Activated T-helper 9 cell treated with anti-CD3 and anti-CD28 coated beads, Interleukin-2, amount 50 U/mL, for 16 hours (primary cell): ENCODE measurements at places on chromosomes 6 and 20.

GRCh38 chr6:36969240-36969691, 14.7 kb downstream of the PI16 start:
- DNase-seq: no peak

DNA sequence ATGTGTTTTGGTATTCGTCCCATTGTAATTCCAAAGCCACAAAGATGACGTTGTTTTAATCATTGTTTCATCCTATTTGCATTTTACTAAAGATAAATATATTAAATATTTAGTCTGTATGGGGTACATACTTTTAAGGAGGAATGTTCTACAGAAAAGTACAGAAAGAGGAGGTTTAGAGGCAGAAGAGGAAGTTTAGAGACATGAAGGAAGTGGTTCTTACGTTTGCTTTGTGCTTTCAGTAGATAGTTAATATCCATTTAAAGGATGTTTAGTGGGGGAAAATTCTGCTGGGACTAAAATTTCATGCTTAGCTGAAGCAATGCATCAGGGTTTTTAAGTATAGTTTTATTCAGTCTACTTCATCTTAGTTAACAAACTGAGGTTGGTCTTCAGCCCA, 116.6 kb downstream of the CRYBG1 start:
- DNase-seq: no peak

- no peak for DNase-seq
Measured at GRCh38 chr6:147325557-147325956, 121.3 kb downstream of the STXBP5 start.

- DNase-seq: no peak
Measured at GRCh38 chr6:63440594-63440993, 120.8 kb upstream of the LGSN start.

GRCh38 chr6:155599561-155599960, 143.9 kb upstream of the NOX3 start:
- no peak for DNase-seq

DNA sequence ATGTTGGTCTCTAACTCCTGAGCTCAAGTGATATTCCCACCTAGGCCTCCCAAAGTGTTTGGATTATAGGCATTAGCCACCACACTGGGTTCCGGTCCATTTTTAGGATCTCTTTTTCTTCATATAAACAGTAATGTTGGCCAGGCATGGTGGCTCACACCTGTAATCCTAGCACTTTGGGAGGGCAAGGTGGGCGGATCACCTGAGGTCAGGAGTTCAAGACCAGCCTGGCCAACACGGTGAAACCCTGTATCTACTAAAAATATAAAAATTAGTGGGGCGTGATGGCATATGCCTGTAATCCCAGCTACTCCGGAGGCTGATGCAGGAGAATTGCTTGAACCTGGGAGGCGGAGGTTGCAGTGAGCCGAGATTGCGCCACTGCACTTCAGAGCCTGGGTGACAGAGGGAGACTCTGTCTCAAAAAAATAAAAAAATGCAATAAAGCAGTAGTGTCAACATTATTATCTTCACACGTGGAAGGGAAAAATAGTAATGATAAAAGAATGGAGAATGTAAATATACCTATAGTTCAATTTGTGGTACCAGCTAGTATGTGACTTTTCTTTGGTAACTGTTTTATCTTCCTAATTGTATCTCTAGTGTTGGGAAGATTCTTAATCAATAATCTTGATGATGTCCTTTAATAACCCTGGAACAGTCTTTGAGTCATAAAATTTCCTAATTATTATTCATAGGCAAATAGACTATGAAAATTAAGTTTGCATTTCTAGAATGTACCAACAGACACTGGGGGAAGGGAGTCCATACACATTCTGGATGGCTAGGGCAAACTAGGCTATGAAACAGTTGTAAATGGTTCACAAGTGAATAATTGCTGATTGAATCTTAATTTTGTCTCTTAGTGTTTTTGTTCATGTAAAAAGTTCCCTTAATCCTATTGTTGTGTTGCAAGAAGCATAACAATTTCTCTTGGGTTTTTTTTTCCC, 3.6 kb downstream of the PARD6B start:
- no peak for DNase-seq

GRCh38 chr20:50371878-50372769, 138.1 kb upstream of the PTPN1 start:
- no peak for DNase-seq

- no peak for DNase-seq
Measured at GRCh38 chr6:127076466-127076865, 42.0 kb upstream of the RSPO3 start.

DNA sequence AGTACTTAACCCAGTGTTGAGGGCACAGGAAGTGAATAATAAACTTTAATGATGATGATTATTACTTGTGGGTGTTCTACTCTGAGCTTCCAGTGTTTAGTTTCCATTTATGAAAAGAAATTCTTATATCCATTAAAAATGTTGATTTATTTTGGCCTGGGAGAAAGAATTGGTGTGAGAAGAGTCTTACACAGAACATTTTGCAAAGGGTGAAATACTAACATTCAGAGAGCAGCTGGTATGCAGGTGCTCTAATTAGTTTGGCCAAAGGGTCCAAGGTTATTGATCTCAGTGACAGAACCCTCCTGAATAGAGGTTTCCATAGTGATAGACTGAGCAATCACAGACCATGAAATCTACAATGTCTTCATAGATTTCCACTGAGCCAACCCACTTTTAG, 4.4 kb downstream of the OSER1 start:
- no peak for DNase-seq

DNA sequence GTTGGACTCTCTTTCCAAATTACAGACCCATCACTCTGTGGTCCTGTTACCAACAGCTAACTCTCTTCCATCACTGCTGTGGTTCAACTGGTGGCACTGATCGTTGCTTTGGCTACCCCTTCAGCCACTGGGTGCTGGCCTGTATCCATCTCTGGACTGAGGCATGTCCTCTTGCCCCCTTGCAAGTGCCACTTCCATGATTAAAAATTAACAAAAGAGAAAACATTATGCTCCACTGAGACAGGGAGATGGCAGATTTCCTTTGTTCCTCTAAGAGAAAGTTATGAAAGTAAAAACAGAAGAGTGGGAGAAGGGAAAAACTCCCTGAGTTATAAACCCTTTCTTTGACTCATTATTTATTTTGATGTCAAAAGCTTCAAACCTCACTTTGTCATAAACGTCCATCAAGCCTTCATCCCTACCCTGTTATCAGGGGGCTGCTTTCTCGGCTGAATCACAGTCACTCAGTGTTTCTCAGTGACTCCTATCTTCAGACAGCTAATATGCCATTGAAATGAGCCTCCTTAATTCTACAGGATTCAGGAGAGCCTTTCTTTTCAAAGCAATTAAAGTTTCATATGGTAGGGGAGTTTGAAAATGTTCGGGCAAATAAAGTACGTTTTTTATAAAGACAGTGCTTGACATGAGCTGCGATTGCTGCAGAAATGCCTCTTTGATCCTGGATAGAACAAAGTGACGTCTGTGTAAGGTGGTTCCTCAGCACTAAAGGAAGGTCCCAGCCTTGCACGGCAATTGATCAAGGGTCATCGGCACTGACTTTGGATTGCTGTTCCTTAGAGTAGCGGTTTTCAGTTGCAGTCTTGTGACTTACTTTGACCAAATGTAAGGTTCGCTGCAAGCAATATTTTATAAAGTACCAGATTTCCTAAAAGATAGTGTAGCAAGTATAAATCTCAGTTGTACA, 49.9 kb upstream of the PBOV1 start:
- no peak for DNase-seq

DNA sequence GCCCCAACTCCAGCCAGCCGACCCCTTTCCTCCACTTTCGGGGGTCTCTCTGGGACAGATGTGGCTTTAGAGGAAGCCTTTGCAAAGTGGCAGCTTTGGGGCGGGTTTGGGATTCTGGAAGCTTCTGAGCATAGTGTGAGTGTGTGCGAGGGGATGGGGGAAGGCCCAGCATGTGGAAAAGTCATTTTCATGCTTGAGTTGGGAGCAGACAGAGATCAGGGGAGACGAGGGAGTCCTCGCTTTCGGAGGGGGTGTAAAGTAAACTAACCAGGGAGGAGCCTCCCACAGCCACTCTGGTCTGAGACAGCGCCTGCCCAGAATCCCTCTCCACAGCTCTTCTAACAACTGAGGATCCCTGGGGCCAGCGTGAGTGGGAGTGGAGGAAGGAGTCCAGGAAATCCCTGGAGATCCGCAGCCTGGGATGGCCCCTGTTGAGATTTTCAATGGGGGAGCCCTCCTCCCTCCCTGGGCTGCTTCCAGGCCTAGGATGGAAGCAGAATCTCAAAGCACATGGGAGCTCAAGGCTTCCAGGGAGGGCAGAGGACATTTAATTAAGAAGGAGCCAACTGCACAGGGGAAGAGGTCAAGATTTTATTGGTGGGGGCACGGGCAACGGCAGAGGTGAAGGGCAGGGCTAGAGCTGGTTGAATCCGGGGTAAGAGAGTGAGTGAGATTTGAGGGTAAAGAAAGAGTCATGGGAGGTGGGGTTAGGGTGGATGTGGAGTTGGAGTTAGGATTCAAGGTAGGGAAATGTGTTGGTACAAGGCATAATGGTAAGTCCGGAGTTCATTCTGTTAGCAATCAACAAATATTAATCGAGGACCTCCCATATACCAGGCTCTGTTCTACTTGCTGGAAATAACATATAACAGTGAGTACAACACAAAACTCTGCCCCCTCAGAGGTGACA, 102.3 kb upstream of the FOXP4 start:
- DNase-seq: no peak

DNA sequence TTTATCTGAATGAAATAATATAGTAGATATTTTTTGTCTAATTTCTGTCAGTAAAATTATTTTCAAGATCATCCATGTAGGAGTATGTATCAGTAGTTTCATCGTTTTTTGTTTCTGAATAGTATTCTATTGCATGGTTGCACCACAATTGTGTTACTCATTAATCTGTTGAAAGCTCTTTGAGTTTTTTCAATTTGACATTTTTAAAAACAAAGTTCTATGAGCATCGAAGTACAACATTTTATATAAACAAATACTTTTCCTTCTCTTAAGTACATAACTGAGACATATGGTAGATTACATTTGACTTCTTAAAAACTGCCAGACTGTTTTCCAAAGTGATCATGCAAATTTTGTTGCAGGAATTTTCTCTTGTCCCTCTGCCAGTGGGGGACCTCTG, 1113.1 kb upstream of the CITED2 start:
- no peak for DNase-seq

DNA sequence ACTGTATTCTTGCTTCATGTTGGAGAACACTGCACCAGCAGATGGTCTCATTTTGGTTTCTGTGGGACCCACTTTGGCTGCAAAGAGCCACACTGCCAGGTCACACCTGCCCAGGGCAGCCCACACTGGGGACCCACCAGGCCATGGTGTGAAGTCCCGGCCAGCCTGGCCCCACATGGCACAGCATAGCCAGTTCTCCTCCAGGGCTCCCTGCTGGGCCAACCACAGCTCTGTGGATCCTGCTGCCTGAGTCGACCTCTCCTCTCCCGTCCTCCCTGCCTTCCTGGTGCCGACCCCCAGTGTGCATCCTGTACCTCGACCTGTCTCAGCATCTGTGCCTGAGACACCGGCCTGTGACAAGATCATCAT, 3.0 kb downstream of the ARFRP1 start:
- DNase-seq: no peak

- no peak for DNase-seq
Measured at GRCh38 chr6:139166956-139167313, 32.1 kb downstream of the HECA start.

- peak; percentile 60 for DNase-seq
Measured at GRCh38 chr20:59403261-59403961, 103.0 kb downstream of the EDN3 start.

DNA sequence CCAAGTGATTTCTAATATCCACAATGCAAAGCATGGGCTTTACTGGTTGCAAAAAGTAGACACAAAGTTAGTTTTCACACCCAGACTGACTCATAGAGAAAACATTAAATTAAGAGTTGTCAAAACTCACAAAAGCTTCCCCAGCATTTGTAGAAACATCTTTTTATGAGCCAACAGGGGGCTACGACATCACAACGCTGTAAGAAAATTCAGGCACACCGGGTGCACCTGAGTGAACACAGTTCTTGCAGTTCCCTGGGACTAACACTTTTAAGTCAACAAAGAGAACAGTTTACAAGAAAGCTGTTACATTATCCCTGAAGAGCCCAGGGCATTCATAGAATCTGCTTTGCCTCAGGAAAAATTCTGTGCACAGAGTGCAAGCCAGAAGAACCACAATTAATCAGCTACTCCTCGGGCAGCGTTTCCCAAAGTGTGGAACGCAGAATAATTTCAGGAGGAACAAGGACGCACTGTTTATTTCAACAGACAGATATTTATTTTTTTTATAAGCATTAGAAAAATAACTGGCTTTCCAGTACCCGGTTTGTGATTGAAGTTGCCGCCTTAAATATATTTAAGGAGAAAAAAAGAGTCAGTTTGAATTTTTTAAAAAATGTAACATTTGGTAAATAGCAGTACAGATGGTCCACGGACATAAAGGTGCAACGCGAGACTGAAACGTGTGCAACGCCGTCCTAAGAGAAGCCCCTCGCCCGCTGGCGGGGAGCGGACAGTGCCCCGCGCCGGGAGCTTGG, 1.2 kb downstream of the NCOA5 start:
- no peak for DNase-seq
